ENCODE measurements at places on chromosomes 7 and 10.

GRCh38 chr10:29951441-29951931 is 107.9 kb downstream of the JCAD start:
- DNase-seq, result no peak

DNA sequence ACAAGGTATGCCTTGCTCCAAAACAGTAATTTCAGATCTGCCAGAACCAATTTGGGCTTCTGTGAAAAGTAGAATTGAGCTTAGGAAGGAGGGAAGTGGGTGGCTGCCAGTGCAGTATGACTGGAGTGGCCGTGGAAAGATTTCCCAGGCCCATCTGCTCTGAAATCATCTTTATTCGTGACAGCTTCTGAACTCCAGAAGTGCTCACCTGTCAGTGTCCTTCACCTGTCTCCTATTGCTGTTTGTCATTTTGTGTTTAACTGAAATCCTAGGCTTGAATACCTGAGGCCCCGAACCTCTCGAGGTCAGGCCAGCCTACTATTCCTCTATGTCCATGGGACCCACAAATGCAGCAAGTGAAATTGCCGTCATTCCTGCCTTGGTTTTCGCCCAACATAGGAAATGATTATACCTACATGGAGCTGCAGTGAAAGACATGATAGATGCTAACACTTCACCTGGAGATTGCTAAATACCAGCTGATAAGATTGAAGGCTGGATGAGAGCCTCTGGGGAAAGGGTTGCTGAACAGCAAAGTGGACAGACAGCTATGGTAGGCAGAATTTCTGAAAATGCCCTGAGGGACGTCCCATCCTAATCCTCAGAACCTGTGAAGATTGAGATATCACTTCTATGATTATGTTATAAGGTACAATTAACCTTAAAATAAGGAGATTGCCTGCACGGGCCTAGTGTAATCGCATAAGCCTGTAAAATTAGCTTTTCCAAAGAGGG is 82.1 kb downstream of the C1GALT1 start:
- no peak for DNase-seq

DNA sequence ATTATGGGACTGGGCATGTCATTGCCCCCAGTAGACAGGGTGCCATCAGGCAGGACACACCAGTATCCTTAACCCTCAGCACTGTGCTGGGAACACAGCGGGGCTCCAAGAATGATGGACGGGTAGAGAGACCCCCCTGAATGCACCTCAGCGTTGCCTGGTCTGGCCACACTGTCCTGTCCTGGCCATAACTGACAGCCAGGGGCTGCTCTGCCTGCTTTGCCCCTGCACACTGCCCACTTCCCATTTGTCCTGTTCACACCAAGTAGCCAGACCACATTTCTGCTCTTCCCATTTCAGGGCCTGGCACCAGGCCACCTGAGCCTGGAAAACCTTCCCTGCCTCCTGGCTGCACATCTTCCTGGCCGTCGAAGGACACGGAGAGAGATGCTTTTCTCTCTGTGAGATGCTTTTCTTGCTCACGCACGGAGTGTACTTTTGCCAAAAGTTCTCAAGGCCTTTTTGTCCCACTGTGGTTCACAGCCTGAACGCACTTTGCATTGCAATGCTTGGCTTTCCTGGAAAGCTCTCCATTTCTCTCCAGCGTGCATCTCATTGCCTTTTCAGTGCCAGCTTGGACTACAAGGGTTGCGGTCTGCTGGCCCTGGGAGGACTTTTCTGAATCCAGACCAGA is 131.0 kb upstream of the EEPD1 start:
- no peak for DNase-seq

DNA sequence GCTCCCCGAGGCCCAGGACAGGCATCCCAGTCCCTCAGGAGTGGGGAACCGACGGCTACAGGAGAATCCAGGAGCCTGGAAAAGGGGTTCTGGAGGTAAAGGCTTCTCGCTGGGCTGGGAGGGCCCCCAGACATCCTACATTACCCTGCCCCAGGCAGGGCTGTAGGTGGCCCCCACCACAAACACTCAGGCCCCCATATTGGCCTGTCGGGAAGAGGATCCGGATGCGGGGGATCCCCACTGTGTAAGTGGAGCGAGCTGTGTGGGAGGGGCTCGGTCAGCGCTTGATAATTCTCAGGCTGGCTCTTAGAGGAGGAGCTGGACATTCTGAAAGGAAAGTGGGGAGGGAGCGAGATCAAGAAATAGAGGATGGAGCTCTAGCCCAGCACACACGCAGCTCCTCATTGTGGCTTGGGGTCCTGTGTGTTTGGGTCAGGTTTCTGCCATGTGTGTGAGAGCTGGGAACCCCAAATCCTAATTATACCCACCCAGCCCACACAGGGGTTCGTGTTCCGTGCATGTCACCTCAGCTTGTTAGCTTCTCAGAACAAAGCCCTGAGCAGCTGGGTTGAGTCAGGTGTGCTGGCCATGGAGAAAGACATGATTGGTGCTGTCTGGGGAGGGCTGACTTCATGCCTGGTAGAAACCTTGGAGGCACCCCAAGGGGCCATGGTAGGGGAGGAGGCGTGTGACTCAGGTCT is 49.4 kb downstream of the ZNF467 start:
- no peak for DNase-seq

GRCh38 chr10:62817121-62817765 is 1.1 kb upstream of the EGR2 start:
- peak; percentile 56 for DNase-seq

- DNase-seq, result no peak
Measured at GRCh38 chr7:30717181-30717580, 34.8 kb upstream of the INMT start.

GRCh38 chr7:25048444-25048834 is 68.5 kb upstream of the OSBPL3 start:
- DNase-seq, result no peak

DNA sequence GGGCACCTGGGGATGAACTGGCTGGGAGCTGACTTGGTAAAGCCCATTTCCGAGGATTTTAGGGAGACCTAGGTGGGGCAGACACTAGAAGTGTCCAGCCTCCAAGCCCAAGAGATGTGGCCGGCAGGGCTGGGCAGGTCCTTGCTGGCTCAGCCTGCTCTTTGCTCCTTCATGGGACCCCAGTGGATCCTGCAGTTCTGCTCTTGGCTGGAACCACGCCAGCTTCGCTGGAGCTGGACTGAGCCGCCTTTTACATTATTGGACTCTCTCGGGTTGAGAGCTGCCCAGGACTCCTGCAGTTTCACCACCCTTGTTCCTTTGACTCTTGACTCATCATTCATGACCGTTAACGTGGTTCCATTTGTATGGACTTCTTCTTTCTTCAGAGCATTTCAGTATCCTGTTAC is 5.7 kb downstream of the PPIF start:
- DNase-seq, result no peak

DNA sequence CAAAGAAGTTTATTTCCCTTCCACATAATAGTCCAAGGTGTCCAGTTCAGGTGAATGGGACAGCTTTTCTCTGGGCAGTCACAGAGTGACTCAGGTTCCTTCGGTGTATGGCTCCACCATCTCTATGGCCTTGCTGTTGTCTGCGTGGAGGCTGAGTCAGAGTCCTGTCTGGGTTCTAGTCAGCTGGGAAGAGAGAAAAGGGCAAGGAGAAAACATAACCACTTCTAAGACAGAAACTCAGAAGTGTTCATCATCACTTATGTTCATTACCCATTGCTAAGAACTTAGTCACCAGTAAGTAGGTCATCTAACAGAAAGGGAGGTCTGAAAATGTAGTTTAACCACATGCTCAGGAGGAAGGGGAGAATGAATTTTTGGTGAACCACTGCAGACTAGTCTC is 32.4 kb upstream of the CCDC7 start:
- no peak for DNase-seq

DNA sequence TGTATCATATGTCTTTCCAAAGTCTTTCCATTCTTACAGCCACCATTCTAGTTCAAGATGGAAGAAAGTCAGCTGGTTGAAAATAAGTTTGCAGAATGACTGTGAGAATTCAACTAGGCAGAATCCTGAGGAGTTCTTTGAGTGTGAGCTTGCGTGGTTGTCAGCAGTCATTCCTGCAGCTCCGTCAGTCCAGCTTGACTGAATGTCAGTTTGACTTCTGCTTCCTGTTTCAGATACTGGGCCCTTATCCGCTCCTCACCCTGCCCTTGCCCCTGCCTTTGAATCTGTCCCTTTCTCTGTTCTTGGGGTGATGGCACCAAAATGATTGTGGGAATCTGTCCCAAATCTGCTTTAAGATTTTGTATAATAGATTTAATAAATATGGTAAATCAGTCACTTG is 27.8 kb downstream of the SLC26A5 start:
- DNase-seq, result no peak

DNA sequence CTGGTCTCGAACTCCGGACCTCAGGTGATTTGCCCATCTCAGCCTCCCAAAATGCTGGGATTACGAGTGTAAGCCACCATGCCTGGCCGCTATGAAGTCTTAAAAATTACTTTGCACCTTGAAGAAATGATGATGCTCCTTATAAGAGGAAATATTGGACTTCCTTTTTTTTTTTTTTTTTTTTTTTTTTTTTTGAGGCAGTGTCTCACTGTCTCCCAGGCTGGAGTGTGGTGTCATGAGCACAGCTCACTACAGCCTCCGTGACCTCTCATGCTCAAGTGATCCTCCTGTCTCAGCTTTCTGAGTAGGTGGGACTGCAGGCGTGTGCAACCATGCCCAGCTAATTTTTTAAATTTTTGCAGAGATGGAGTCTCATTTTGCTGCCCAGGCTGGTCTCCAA is 65.3 kb downstream of the KMT2E start:
- no peak for DNase-seq

DNA sequence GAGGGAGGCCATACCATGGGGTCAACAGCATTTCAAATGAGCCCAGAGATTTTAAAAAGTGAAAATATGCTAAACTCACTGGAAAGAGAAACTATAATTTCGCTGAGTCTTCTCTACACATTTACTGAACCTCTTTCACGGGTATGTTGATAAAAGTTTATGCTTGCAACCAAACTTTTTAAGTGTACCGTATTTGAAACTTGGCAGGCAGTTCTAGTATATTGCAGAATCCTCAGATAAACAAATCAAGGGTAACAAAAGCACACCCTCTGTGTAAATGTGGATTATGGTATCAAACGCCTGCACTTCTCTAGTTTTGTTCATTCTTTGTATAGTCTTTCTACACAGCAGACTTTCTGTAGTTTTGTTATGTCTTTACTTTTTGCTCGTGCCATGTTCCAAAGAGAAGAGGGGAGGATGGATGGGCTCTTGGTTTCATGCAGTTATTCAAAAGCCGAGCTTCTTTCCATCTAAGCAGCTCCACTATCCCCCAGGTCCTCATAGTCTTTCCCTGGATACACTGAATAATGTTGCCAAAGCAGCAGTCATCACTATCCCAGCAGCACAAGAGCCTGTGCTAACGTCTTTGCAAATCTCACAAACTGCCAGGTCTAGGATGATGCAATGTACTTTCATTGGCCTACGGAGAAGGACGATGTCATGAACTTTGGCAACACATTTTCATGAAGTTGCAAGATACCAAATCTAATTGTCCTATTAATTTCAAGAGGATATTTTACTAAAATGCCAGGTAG is 131.2 kb downstream of the MPP7 start:
- DNase-seq, result no peak

GRCh38 chr7:116736927-116737715 is 65.1 kb downstream of the MET start:
- no peak for DNase-seq

DNA sequence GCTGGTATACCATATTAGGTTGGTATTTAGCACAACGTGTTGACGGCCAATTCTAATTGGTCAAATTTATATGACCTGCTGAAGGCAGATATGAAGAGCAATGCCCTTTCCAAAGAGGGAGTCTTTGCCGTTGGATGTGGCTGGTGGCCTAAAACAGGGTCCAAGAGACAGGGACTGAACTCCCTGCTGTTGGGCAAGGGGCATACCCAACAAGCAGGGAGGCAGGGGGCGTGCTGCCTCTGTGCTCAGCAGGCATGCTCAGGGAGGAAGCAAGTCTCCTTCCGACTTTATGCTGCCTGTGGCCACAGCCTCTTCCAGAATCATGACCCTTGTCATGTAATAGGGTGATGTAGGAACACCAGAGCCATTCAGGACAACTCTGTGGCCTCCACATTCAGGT is 167.7 kb upstream of the NPVF start:
- DNase-seq, result no peak

- no peak for DNase-seq
Measured at GRCh38 chr10:20745556-20746375, 151.3 kb downstream of the NEBL start.

DNA sequence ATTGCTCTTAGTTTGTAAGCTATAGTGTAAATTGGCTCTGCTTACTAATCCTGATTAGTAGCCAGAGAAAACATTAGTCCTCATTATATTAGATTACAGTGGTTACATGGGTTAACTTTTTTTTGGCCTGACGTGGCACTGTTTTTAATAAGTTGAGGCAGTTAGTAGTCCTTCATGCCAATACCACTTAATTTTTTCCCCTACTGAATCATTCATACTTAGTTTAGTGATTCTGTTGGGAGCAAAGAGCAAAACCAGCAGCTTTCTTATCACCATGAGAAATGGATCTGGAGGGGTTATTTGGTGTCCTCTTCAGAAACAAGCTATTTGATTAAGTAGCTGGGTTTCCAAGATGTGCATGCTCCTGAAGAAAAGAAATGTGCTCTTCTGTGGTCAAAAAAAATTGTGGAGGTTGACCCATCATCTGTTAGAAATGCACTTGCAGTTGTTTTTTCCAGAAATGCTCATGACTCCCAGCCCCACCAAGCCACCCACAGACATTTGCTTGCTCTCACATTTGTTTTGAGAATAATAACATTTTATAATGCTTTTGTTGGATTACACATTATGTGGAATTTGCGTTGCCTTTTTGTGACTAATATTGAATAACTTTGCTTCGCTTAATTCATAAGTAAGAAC is 258.5 kb downstream of the HDAC9 start:
- DNase-seq, result no peak

Measured in naive thymus-derived CD8-positive, alpha-beta T cell (primary cell).